ENCODE measurements at places on chromosomes 11 and 22. TPM values are rescaled to one million over a fixed set of nuclear protein-coding genes. Genes with fewer than 3 reads are reported as not detected.
A peak's percentile ranks its signal among the peaks of the same experiment; 100 is the strongest.

COMT gene
- 58.2 TPM for total RNA-seq

OPCML gene
- total RNA-seq, result 0.06 TPM

- peak; percentile 19 for DNase-seq
These were observed 37.8 kb downstream of the SCN3B start for GRCh38 chr11:123616505-123617198.

GRCh38 chr11:16738947-16739815, 734 bp downstream of the C11orf58 start:
- DNase-seq, result no peak

GRCh38 chr11:113528982-113529381, 53.8 kb upstream of the DRD2 start:
- DNase-seq, result no peak

GRCh38 chr11:62071408-62071807, 52.4 kb upstream of the INCENP start:
- no peak for DNase-seq

Data from left colon (tissue), 2 donors.